Cardiac fibroblast (primary cell): ENCODE measurements at places on chromosomes 12 and 14.
A peak's percentile ranks its signal among the peaks of the same experiment; 100 is the strongest.

DNA sequence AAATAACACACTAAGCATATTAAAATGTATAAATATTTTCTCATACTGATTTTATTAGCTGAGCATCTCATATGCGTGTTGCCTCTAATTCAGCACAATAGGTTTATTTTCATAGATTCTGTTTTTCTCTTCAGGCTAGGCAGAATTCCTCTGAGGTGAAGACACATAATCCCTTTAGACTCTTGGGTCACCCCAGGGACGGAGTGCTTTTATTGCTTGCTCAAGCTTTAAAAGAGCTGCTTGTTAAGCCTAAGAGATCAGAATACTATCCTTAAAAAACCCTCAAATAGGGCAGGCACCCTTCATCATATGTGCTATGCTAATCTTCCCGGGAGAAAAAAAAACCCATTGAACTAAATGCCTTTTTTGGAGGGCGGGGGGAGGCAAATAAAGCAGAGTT lies 390.1 kb downstream of the KCNH5 start:
- DNase-seq = peak; percentile 22

DNA sequence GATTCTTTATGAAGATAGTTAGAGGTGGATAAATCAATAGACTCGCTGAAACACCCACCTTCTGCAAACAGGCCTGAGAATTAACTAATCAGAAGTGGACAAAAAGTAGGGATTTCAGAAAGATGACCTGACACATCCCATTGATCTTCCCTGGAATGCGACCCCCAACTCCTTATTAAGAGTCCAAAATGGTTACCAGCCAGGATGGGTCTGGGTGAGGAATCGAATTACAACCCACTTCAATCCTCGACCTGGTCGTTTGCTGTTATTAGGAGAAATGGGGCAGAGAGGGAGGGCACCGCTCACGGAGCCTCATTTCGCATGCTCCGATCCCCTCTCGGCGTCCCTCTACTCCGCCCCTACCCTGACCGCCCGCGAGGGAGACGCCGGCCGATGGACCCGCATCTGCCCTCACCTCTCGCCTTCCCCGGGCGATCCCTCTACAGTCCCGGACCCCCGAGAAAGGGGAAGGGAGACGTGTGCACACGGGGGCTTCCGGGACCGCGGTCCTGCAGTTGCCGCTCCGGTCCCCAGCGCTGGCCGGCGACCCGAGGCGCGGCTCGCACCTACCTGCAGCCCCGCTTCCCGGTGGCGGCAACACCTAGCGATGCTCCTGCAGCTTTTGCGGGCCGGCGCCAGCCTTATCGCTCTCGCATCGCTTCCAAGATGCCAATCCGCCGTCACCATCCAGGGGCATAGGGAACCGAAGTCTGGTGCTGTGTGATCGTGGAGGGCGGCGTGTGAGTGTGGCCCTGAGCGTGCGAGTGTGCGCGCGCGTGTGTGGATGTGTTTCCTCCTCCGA lies 69.3 kb upstream of the USP15 start:
- DNase-seq = no peak

DNA sequence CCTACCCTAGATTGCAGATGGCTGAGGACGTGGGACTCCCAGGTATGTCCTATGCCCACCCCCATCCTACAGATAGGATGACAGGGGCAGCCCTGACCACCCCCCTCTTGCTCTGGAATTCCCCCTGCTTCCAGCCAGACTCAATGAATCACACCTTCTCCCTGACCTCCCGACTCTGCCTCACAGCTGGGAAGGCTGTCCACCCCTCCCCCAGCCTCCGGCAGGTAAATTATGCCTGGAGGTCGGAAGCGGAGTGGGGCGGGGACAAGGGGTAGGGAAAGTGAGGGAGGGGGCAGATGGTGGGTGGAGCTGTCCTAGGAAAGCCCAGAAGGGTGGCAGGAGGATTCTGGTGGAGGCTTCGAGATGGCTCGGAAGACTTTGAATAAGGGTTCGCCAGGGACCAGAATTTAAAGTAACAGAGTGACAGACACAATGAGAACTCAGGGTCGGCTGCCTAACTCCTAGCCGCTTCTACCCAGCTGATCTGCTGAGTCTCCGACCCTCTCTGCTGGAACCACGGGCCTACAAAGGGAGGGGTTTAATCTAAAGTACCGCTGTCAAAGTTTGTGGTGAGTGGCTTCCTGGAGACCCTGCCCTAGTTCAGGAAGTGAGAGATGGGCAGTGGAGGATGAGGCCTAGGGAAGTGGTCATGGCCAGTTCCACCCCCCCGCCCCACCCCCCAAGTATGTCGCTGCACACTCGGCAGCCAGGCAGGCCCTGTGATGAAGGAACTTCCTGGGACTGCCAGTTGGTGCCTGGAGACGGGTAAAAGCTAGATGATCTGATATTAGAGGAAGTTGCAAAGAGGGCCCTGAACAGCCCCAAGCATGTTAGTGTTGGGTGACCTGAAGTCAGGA lies 4.2 kb downstream of the PLEKHG3 start:
- peak; percentile 49 for DNase-seq

- peak; percentile 51 for DNase-seq
Measured at GRCh38 chr12:52496054-52496453, 3.0 kb upstream of the KRT6A start.

GRCh38 chr12:72228424-72228823 lies 43.7 kb upstream of the TRHDE start:
- DNase-seq = no peak

DNA sequence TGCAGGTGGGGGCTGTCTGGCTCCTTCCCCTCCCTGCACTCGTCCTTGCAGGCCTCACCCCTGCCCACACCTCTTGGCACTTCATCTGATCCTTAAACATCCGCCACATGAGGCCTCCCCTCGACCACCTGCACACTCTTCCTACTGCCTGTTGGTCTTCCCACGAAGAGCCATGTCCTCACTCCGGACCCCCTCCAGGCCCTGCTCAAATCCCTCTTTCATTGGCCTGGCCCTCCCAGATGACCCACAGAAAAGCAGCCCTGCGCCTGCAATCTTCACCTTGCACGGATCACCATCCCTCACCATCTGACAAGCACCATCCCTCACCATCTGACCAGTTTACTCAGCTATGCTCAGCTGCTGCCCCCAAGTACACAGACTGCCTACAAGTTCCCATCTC lies 193.6 kb downstream of the BCL11B start:
- no peak for DNase-seq

- no peak for DNase-seq
Measured at GRCh38 chr12:82663893-82664292, 22.8 kb upstream of the TMTC2 start.

- DNase-seq = no peak
Measured at GRCh38 chr14:74444866-74445265, 18.9 kb upstream of the SYNDIG1L start.

GRCh38 chr14:79021766-79022165 lies 851.6 kb downstream of the NRXN3 start:
- DNase-seq = no peak

- DNase-seq = no peak
Measured at GRCh38 chr12:96029826-96030225, 5.6 kb downstream of the LTA4H start.

DNA sequence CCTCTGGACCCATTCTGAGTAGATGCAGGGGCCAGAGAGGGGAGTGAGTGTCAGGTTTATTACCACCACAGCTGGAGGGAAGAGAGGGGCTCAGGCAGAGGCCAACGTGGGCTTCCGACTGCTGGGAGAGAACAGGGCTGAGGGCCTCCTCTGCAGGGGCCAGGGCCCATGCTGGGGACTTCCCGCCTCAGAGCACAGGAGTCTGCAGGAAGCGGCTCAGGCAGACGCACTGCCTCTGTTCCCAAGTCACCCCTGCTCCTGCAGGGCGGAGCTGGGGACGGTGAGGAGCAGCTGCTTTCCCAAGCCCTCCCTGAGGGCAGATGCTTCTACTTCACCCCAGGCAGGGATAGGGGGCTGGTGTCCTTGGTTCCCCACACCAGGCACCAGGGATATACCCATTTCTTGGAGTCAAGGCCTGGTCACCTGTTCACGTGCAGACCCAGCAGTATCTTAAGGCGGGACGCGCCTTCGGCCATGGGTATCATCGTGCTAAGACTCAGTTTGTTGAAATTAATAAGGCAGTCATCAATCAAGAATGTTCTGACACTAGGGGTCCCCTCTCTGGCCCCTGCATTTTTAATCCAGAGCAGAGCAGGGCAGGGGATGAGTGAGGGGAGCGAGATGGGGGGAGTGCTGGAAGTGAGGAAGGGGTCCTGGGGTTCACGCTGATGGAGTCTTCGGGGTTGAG lies 100.0 kb downstream of the PIWIL1 start:
- no peak for DNase-seq

DNA sequence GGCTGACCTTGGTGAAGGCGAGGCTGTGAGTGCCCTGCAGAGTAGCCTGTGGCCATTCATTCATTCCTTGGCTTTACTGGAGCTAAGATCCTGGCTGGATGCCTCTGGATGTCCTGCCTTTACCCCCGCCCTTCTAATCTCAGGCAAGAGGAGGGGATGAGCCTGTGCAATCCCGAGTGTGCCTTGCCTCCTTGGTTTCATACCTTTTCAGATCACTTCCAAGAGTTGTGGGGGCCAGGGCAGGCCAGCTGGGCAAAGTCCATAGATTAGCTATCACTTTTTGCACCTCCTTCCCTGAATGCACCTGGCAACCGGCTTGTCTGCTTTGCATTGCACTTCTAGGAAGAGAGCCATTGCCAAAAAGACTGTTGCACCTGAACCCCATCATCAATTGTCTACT lies 1.5 kb downstream of the VRTN start:
- no peak for DNase-seq

GRCh38 chr14:53628732-53629430 lies 327.7 kb downstream of the BMP4 start:
- DNase-seq = no peak

GRCh38 chr12:40727774-40728483 lies 35.7 kb downstream of the CNTN1 start:
- no peak for DNase-seq

- DNase-seq = no peak
Measured at GRCh38 chr14:96272777-96273473, 16.9 kb downstream of the BDKRB1 start.

GRCh38 chr12:106127338-106128126 lies 11.2 kb downstream of the NUAK1 start:
- DNase-seq = no peak

DNA sequence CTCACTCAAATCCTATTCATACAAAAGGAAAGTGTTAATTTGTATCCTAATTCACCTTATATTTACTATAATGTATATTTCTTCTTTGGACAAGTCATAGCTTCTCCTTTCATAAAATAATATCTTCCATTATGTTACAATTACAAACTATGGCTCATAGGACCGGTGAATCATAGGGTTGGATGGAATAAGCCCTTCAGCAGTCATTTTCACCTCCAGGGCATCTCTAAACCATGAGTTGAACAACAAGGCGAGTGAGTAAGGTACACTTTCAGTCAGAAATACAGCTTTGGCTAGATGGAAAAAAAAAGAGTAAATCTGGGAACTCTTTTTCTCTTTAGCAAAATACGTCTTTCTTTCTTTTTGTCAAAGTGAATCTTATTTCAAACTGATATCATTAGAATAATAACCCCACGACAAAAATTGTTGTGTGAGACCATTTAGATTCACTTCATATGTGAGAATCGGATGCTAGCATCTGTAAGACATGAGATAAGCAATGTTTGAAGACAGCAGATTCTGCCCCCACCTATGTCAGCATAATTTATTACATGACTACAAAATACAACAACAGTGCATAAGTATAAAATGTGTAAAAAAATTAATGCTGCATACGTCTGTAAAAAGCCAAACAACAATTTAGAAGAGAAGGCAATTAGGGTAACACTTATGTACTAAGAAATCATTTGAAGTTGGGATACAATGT lies 184.4 kb upstream of the SLC38A2 start:
- DNase-seq = peak; percentile 56

- no peak for DNase-seq
Measured at GRCh38 chr12:124595444-124595843, 28.0 kb upstream of the NCOR2 start.

- DNase-seq = peak; percentile 95
Measured at GRCh38 chr12:27464220-27464554, 17.7 kb downstream of the SMCO2 start.

- peak; percentile 1 for DNase-seq
Measured at GRCh38 chr14:78358591-78358990, 188.4 kb downstream of the NRXN3 start.

GRCh38 chr12:72610854-72611358 lies 338.7 kb downstream of the TRHDE start:
- no peak for DNase-seq

- no peak for DNase-seq
Measured at GRCh38 chr12:75162845-75163244, 46.8 kb downstream of the KCNC2 start.

- no peak for DNase-seq
Measured at GRCh38 chr14:96616161-96616721, 114.1 kb downstream of the PAPOLA start.

DNA sequence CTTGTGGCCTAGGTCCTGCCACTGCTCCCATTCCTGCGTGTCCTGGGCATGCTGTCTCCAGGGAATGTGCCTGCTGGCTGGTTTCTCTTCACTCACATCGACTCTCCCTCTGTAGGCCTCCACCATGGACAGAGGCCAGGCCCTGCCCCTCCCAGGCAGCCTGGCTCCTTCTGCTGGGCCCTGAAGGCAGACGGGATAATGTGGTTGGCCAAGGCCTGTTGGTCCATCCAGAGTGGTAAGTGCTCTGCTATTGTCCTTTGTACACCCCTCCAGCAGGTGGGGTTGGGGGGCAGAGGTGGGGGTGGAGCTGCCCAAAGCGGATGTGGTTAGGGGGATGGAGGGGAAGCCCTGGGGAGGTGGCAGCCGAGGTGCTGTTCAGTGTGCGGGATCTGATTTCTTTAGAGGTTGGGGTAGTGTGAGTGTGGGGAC lies 9.5 kb upstream of the NR4A1 start:
- DNase-seq = peak; percentile 78

DNA sequence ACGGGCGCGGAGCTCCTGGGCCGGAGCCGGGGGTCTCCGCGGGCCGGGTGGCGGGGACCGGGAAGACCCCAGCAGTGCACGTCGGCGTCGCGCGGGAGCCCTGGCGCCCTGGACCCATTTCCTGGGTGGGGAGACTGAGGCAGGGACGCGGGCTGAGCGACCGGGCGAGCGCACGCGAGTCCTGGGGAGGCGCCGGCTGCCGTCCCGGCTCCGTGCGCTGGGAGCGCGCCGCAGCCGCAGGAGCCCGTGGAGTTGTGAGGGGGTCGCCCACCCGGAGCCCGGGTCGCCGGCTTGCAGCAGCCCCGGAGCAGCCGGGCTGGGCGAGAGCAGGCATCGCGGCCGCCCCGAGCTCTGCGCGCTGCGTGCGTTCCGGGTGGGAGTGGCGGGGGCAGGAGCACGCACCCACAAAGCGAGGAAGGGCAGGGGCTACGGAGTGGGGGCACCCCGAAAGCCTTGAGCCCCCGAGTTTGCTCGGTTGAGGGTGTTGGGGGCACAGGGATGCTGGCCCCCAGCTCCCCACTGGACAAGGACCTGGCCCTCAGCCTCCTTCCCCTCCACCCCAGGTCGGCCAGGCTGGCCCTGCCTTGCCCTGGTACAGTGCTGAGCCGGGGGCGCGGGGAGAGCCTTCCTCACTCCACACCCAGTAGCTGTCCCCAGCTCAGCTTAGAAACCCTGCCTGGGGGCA lies 620 bp downstream of the MMP17 start:
- peak; percentile 21 for DNase-seq
